Mucosa of descending colon (tissue), 3 donors: ENCODE measurements at places on chromosomes 7 and 10.

GRCh38 chr7:66323114-66323796 is 118.1 kb downstream of the TPST1 start:
- no peak for DNase-seq

DNA sequence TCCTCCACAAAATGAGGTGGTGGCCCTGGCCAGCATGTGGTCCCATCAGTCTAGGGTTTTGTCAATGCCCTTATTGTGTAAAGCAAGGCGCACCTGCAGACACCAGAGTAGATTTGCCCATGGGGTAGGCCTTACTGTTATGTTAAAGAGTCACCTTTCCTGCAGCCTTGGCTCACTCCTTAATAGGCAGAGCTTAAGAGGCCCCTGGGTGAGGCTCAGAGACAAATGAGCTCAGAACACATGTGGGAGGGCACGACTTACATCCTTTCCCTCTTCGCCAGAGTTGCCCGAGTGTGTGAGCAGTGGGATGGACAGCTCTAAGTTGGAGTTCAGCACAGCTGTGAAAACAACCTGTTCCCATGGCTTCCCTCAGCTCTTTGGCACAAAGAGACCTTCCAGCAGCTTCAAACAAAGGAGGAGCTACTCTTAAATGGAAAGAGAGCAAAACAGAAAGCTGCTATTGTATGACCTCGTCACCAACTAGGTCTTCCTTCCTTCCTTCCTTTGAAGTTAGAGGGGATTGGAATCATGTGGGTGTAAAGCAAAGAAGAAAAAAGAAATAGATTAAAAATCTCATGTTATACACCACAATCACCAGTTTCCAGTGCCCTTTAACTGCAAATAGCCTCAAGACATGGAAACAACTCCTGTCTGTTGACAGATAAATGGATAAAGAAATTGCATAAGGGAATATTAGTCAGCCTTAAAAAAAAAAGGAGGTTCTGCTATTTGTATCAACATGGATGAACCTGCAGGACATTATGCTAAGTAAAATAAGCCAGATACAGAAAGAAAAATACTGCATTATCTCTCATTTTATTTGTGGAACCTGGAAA is 11.9 kb upstream of the XPNPEP1 start:
- no peak for DNase-seq

GRCh38 chr7:52735656-52736055 is 299.8 kb upstream of the POM121L12 start:
- no peak for DNase-seq

GRCh38 chr7:133255486-133255885 is 2.6 kb downstream of the EXOC4 start:
- no peak for DNase-seq

- no peak for DNase-seq
These were observed 75.7 kb downstream of the CHST15 start for GRCh38 chr10:124017729-124018128.

GRCh38 chr7:23628370-23628769 is 31.2 kb downstream of the CCDC126 start:
- no peak for DNase-seq

DNA sequence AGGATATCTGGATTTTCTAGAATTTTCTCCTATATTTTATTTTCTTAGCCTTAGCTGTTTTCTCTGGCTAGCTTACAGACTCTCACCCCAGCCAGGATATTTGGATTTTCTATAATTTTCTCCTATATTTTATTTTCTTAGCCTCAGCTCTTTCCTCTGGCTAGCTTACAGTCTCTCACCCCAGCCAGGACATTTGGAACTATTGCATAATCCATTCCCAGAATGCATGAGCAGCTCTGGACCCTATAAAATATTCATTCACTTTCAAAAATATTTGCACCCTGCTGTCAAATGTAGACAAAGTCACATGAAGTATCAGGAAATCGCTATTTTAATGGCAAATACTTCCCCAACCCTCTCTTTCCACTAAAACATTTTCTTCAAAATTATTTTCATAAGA is 298.9 kb downstream of the DNAJB6 start:
- no peak for DNase-seq

DNA sequence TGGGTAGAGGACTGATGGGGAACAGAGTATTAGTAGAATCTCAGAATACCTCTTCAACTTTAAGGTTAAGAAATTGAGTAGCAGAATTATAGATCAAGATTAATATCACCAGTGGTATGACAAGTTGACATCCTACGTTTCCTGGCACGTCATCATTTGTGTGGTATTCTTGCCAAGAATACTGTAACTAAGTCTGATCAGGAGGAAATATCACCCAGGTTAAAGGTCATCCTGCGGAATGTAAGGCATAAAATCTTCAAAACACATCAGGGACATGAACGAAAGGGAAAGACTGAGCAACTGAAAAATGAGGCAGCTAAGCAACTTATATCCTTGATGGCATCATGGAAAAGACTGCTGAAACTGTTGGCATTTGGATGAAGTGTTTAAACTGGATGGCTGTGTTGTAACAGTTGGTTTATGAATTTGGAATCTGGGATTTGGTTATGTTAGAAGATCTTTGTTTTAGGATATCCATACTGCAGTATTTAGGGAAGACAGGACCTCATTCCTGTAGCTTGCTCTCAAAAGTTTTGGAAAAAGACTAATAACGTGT is 86.1 kb downstream of the TRIM24 start:
- no peak for DNase-seq

DNA sequence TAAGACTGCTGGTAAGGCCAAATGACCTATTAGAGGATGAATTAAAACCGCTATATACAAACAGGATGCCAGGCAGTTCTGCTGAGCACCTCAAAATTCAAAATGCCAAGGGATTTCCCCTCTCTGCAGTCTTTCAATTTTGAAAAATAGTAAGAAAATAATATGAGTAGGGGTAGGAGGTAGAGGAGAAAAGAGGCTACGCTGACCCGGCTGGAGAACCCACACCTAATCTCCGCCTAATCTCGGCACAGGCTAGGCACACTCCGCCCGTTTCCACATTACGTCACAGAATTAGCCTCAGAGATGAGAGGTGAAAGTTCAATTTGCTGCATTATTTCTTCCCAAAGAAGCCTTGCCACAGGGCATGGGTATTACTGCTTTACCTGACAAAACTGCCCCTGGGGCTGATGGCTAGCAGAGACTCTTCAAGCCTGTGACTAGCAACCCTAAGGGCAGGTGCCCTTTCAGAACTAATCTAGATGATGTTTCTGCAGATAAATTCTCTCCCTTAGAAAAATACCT is 21.3 kb upstream of the SPOCK2 start:
- no peak for DNase-seq

- peak; percentile 84 for DNase-seq
These were observed 386.6 kb downstream of the SH2D4B start for GRCh38 chr10:80924063-80924952.

GRCh38 chr7:70033226-70033625 is 435.0 kb downstream of the AUTS2 start:
- no peak for DNase-seq

- peak; percentile 62 for DNase-seq
These were observed 650 bp upstream of the TM9SF3 start for GRCh38 chr10:96587264-96588059.

- DNase-seq: no peak
These were observed 83.1 kb downstream of the VPS41 start for GRCh38 chr7:38825721-38826440.

- no peak for DNase-seq
These were observed 105.0 kb upstream of the AMPH start for GRCh38 chr7:38736138-38736537.

- no peak for DNase-seq
These were observed 90.0 kb downstream of the PLXDC2 start for GRCh38 chr10:19906108-19906791.

DNA sequence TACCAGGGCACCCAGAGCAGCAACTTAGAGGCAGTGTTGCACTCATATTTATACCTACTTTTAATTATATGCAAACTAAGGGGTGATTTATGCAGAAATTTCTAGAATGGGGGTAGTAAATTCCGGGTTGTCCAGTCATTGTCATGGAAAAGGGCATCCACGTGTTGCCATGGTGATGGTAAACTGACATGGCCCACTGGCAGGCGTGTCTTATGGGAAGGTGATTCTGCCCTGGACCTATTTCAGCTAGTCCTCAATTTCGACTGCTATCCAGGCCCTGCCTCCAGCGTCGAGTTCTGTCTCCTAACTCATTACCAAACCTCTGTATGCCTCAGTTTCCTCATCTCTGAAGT is 12.8 kb downstream of the SNX8 start:
- no peak for DNase-seq

DNA sequence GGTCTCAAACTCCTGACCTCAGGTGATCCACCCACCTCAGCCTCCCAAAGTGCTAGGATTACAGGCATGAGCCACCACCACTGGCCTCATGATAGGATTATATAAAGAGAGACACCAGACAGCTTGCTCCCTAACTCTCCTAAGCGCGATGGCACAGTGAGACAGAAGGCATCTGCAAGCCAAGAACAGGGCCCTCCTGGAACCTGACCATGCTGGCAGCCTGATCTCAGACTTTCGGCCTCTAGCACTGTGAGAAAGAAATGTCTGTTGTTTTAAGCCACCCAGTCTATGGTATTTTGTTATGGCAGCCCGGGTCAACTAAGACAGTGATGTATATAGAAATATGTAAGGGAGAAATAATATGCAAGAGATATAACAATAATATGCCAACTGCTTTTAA is 51.2 kb downstream of the SRPK2 start:
- DNase-seq: no peak

DNA sequence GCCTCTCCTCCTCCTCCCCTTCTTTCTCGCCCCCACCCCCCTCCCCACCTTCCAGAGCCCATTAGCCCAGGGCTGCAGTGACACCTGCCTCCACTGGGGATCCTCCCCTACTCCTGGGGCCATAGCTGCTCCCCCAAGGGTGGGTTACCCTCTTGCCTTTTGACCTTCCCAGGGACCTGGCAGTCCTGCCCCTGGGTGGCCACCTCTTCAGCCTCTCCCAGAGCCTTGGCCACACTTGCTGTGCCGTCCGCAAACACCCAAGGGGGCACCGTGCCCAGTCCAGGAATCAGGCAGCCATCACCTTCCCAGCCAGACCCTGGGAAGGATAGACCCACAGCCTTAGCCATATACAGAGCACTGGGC is 19.8 kb upstream of the CLDN4 start:
- no peak for DNase-seq

DNA sequence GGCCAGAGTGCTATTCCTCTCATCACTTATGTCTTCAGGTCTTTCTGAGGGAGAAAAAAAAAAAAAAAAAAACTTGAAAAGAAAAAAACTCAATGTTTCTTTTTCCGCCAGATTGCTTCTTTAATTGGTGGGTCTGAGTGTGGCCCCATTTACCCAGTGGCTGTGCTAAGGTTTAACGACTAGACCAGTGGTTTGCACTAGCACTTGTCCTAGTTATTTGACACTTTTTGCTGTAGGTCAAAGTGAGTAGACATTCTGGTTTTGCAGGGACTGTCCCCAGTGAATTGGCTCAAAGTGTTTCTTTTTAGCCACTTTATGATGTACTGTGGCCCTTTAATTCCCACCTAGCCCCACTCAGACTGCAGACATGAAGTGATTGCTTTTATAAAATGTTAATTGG is 273.3 kb downstream of the PTEN start:
- DNase-seq: no peak

DNA sequence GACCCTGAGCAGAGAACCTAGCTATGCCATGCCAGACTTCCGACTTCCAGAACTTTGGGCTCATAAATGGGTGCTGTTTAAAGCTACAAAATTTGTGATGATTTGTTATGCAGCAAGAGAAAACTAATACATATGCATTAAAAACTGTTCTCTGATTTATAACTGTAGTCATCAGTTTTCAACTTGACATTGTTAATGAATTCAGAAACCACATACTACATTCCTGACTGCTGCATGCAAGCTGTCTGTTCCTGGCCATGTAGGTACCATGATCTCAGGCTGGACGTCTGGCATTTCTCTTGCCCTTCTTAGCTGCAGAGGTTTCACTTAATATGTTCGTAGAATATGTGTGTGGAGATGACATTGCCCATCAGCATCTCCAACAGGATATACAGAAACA is 28.4 kb downstream of the MKX start:
- no peak for DNase-seq

GRCh38 chr7:52447581-52448180 is 587.8 kb upstream of the POM121L12 start:
- no peak for DNase-seq

- no peak for DNase-seq
These were observed 1.6 kb upstream of the KNDC1 start for GRCh38 chr10:133158437-133158755.

DNA sequence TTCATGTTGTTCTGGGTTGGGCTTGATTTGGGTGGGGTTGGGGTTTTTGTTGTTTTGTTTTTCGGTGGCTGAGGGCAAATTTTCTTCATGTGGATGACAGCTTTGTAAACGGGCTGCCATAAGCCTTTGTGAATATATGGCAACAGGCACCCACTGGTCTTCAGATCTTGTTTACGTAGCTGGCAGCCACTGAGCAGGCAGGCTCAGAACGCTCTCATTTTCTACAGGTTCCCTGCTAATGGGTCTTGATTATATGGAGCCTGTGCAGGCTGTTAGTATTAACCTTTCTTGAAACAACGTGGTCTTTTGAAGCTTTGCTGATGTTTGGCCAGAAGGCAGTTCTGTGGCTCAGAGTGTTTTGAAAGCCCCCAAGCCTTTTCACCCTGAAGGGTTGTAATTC is 199.7 kb downstream of the TNS3 start:
- DNase-seq: no peak

- DNase-seq: peak; percentile 81
These were observed 19.4 kb downstream of the ZMIZ1 start for GRCh38 chr10:79088176-79088575.

DNA sequence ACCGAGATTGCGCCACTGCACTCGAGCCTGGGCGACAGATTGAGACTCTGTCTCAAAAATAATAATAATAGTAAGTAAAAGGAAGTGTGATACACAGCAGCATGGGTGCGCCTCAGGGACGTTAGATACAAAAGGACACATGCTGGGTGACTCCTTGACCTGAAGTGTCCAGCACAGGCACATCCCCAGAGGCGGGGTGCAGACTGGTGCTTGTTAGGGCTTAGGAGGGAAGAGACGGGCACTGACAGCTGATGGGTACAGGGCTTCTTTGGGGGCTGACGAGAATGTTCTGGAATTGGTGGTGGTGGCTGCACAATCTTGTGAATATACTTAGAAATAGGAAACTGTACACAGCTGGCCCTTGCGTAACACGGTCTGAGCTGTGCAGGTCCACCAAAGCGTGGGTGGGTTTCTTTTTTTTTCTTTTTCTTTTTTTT is 61.8 kb upstream of the DNAJB6 start:
- no peak for DNase-seq

- no peak for DNase-seq
These were observed 141.1 kb downstream of the CDK14 start for GRCh38 chr7:90736968-90737939.
